ENCODE measurements at places on chromosomes 1 and 21.

DNA sequence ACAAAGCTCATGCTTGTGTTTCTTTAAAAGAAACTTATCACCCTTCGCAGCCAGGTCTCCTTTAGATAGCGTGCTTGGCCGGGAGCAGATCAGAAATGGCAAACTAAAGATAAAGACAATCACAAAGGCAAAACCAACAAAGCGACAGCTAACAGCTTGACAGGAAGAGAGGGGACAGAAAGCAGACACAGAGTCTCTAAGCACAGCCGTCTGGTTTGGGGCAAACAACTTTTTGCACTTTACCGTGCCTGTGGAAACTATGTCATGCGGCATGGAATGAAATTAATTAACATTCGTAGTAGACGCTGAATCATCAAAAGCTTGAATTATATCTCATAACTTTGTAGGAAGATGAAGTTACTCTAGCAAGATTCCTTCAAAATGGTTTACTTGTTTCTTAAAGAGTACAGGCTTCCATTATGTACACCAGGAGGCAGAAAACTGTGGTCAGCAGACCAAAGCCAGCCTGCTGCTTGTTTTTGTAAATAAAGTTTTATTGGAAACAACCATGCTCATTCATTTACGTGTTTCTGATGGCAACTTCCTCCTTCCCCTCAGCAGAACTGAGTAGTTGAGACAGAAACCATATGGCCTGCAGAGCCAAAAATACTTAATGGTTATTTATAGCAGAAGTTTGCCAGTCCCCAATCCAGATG, 183.2 kb downstream of the KIF26B start:
- no peak for DNase-seq

DNA sequence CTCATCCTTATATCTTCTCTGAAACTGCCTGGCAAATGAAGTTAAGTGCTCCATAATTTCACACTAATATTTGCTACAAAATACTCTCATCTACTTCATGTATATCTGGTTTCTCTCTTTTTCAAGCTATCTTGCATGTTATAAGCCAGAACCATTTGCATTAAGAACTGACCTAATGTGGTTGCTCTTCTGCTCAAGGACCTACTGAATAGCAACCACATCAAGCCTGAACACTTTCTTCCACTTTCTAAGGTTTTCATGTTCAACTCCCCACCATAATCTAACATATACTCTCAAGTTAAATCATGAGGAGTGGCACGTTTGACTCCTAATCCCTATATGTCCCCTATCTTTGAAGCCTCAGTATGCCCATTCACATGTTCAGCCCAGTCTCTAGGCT, 27.2 kb downstream of the RGS1 start:
- DNase-seq: no peak

DNA sequence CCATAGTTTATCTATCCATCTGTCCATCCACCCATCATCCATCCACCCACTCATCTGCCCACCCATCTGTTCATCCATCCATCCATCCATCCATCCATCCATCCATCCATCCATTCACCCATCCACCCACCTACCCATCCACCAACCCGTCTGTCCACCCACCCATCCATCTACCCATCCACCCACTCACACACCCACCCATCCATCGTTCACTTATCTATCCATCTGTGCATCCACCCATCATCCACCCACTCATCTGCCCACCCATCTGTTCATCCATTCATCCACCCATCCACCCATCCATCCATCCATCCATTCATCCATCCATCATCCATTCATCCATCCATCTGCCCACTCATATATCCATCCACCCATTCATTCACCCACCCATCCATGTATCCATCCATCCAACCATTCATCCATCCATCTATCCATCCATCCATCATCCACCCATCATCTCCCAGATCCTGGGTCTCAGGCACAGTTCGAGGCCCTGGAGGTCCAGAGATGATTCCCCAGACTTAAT, 88.2 kb upstream of the WNT4 start:
- no peak for DNase-seq

DNA sequence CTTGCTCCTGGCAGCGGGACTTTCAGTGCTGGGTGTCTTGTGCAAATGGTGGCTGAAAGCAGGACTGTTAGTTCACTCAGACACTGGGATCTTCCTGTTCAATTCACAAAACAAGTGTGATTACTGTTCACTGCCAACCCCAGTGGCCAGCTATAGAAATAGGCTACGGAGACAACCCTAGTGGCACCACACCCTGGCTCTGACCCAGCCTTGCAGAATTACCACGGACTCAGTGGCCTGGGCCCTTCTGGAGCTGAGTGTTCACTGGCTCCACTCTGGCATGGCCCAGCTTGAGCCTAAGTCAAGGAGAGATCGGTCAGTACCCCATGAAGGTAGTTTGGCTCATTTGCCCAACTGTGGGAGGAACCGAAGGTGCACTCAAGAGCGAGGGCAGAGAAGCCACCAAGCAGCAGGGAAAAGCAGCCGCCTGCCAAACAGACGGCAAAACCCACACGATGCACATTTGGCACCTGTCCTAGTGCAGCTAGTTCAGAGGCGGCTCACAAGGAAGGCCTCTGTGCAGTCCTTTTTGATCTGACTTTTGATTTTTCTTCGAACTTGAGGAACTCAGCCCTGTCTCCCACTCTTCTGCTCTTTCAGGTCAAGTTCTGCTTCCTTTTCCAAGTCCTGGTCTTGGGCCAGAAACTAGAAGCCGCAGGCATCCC, 5.9 kb downstream of the KIAA2013 start:
- DNase-seq: no peak

- DNase-seq: no peak
Measured at GRCh38 chr1:33173091-33173490, 8.8 kb downstream of the TRIM62 start.

- no peak for DNase-seq
Measured at GRCh38 chr21:26125433-26126167, 45.0 kb downstream of the APP start.

- peak; percentile 55 for DNase-seq
Measured at GRCh38 chr1:110240476-110241210, 30.5 kb downstream of the KCNC4 start.

- DNase-seq: no peak
Measured at GRCh38 chr1:7407544-7407895, 363.6 kb upstream of the VAMP3 start.

DNA sequence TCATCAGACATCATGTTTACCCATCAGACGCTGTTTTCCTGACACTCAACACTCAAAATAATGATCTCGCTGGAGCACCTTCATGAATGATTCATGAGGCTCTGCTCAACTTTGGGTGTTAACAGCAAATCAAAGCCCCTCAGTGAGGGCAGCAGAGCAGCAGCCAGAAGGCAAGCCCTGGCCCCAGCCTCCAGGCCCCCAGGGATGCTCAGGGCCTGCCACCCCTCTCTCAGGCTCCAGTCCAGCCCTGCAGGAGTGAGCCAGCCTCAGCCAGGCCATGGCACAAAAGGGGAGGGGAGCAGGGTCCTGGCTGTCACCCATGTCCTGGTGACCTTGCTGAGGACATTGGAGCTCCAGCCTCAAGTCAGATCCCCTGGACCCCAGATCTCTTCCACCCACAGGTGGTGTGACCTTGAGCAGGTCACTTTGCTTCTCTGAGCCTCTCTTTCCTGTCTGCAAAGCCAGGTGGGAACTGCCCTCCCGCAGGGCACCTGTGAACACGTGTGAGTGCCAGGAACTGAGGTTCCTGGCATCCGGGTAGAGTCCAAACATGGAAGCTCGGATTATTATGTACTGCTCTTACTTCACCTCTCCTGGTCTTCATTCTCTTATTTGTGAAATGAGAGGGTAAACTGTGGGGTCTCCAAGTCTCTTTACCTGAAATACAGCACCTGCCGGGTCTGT, 161.6 kb upstream of the VAMP3 start:
- peak; percentile 61 for DNase-seq

GRCh38 chr1:145855426-145855948, 3.4 kb downstream of the PIAS3 start:
- no peak for DNase-seq

DNA sequence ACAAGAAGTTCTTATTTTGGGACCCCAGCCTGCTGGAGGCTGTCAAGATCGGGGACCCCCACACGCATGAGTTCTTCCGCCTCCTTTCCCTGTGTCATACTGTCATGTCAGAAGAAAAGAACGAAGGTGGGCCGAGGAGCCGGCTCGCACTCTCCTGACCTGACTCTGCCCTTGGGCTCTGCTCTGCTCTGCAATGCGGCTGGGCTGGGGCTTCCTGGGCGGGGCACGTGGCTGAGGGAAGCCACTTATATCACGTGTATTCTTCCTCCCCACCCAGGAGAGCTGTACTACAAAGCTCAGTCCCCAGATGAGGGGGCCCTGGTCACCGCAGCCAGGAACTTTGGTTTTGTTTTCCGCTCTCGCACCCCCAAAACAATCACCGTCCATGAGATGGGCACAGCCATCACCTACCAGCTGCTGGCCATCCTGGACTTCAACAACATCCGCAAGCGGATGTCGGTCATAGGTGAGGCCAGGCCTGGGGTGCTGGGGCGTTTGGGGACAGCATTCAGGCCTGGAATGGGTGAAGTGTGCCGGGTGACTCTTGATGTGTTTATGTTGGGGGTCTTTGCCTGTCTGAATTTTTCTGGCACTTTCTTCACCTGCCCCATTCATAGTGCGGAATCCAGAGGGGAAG, 17.6 kb downstream of the ATP8B2 start:
- DNase-seq: no peak

GRCh38 chr1:54011316-54012007, 6.5 kb downstream of the LDLRAD1 start:
- DNase-seq: no peak

DNA sequence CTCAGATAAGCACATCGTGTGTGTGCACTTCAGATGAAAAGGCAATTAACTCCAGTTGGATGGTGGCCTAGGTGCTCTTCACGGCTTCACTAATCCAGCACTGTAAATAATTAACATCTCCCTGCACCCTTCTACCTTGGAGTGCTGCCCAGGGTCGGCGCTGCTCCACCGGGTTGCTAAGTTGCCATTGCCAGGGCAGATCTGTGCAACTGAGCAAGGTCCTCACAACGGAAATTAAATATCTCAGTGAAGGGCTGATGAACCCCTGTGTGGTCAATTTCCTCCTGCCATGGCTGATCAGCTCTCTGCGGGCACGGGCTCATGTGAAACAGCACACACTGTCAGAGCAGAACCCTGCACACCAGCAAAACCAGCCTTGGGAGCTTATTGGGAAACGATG, 63.2 kb downstream of the SYDE2 start:
- peak; percentile 96 for DNase-seq

DNA sequence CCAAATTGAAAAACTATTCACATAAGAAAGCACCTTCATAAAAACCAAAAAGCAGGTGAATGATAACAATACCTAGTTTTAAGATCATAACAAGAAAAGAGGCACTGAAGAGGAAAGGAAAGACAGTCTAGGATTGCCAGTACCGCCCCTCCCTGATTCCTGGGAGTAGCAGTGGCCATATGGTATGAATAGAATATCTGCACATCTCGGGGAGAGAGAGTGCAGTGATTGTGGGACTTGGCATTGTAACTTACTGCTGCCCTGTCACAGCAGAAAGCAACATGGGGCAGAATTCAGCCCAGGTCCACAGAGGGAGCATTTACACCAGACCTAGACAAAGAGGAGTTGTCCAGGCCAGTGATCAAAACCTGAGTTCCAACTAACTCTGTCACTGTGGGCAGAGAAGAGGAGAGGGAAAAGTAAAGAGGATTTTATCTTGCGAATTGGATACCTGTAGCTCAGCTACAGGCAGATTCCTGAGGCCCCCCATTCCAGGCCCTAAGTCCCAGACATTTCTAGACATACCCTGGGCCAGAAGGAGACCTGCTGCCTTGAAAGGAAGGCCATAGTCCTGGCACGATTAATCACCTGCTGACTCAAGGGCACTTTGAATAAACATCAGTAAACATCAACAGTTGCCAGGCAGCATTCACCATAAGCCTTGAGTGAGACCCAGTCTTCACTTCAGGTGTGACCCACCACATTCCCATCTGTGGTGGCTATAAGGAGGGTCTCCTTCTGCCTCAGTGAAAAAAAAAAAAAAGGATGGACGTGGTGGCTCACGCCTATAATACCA, 397.5 kb downstream of the TGFB2 start:
- no peak for DNase-seq

DNA sequence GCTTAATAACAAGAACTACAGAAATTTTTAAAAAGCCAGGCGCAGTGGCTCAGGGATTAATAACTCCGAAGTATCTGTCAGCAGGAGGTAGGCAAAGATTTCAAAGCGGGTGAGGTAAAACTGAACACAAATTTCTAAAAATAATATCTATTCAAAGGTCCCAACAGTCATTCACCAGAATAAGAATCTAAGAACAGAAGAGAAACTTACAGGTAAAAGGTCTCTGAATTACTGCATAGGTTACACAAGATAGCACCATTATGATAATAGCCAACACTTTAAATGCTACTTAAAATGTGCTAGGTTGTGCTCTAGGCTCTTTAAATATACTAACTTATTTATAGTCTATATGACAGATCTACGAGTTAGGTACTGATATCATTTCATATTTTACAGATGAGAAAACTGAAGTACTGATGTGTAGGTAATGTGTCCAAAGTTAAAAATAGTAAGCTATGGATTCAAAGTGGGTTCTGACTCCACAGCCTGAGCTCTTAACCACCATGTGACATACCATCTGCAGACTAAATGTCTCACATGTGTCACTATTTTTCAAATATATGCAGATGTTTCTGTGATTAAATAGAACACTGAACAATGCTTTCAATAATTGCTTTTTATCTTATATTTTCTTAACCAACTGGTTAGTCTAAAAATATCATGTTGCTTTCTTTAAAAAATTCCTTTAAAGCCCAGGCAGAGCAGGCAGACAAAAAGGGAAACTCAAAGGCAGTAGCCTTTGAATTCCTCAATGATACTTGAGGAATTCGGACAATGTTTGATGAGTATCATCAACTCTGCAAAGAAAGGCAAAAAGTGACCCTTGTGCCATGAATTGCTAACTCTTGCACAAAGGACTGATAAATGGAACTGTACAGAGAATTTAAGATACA, 80.5 kb upstream of the TTC39A start:
- no peak for DNase-seq

- DNase-seq: no peak
Measured at GRCh38 chr1:228941666-228942065, 206.4 kb downstream of the RHOU start.

DNA sequence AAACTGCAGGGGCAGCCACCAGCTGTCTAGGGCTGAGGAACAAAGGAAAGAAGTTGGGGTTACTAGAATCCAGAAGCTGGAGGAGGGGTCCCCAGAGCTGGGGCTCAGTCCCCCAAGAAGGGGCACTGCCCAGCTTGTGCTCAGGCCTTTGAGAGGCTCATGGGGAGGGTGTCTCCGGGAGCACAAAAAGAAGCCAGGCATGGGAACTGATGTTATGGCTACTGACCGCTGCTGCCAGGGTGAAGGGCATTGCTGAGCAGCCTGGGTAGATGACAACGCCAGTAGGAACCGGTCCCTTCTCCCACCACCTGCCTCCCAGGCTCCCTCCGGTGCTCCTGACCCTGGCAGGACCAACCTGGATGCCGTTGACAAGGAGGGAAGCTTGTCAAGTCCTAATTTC, 762.5 kb upstream of the TPTE start:
- DNase-seq: no peak

- peak; percentile 57 for DNase-seq
Measured at GRCh38 chr1:210400043-210400840, 71.5 kb downstream of the HHAT start.

Data from DMS153 (cell line).